ENCODE measurements at places on chromosomes 3 and 15.

GRCh38 chr15:75061272-75061671 lies 37.9 kb downstream of the PPCDC start:
- peak; percentile 26 for DNase-seq

DNA sequence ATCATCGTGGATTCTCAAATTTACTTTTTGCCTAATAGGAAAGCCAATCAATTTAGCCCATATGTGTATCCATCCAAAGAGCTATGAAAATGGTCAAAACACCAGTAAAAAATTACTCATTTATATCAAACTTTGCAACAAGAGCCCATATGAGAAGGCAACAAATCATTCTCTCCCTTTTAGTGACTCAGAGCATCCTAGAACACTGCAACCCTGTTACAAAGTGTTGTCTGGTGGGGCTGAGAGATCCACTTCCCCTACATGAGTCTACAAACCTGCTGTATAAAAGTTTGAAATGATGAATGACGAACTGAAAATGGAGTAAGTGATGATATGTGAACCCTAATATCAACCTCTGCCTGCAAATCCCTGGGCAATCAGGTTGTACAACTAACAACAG lies 23.3 kb downstream of the PDZRN3 start:
- DNase-seq: peak; percentile 63

DNA sequence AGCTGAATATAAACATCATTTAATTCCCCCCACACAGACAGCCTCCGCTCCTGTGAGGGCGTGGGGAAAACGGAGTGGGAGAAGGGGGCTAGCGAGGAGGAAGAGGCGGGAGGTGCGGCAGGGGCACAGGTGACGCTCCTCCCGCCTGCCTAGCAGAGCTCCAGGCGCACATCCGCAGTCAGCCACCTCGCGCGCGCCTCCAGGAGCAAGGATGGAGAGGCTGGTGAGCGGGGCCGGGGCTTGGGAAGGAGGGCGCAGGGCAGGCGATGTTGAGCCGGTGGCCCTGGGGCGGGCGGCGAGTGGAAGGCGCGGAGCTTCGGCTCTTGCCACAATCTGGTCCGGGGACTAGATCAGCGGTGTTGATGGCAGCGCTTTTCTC lies at the start of gene CD200:
Gene CD200 (plus strand): TSS at position 155 of the 379 bp plus-strand sequence. CDS start 57 bp downstream, at position 212.
- peak; percentile 44 for DNase-seq

- DNase-seq: no peak
These were observed 6.3 kb downstream of the IDH3A start for GRCh38 chr15:78155355-78155939.

Data from fibroblast of skin of abdomen (primary cell).